ENCODE measurements at places on chromosomes 12 and 14. TPM values are rescaled to one million over a fixed set of nuclear protein-coding genes. Genes with fewer than 3 reads are reported as not detected.

GRCh38 chr12:42238240-42239140, at the start of gene YAF2:
Gene YAF2, minus strand, starts transcription at chr12:42238248. Its CDS starts 68 bp downstream, at chr12:42238180.
- DNase-seq, result peak; percentile 93

DNA sequence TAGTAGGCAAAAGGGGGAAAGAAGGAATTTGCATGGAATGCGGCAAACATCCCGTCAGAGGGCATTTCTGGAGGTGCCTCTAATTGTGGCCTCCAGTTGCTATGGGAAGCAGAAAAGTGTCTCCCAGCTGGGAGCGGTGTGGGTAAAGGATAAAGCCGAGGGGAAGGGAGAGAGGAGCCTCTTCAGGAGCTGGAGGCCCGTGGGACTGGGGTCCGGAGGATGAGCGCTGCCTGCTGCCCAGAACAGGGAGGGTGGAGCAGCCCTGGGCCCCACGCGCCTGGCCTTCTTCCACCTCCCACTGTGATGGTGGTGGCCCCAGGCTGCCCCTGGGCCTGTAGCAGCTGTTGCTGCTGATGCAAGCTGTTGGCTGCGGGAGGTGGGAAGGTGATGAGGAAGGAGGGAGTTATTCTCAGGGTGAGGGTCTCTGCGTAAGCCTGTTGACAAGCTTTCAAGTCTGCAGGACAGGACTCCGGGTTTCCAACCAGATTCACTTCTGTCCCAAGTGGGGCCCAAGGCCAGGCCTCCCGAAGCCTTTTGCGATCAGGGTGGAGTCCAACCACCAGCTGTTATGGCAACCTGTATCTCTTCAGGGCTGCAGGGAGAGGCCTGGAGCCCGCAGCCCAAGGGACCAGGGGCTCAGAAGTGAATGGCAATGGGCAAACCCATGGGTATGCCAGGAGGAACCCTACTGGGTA, 19.1 kb upstream of the PGF start:
- DNase-seq, result peak; percentile 83

DNA sequence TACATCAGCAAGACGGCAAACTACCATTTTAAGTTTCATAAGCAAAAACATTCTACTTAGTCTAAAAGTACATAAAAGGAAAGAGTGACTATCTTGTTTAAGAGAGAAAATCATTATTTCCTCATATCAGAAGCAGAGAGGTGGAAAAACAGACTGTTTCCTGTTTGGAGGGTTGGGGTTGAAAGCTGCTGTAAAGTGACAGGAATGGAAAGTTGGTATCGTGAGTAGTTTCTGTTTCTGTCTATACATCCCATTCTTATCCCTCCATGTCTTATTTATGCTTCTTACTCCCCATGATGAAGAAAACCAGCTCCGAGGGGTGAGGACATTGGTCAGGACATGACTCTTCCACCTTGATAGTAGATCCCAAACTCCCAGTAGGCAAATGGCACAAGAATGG, 216.5 kb downstream of the EGLN3 start:
- peak; percentile 7 for DNase-seq

DNA sequence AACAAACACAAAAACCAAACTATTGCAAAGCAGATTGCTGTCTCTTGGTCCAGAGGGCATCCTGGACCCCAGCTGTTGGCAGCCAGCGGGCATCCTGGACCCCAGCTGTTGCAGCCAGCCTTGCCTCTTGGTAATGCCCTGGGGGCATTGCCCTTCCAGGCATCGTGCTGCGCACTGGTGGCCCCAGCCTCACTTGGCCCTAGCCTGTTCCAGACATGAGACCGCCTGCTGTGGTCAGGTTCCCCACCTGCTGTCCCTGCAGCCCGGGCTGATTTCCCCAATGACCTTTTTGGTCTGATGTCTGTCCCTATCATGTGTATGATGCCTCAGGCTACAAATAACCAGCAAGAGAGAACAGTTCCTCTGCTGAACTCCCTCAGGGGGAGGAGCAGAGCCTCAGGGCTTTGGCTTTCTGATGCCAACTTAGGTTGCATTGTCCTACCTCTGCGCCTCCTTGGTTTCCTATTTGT, 20.8 kb downstream of the MLXIP start:
- DNase-seq, result no peak

ASIC1 gene
- total RNA-seq, result 2.0 TPM

CAND1 gene
- 96.3 TPM for total RNA-seq

OR4K15 gene
- total RNA-seq, result not detected

AKAP5 gene
- 1.8 TPM for total RNA-seq
